ENCODE measurements at places on chromosomes 1 and 21. TPM values are rescaled to one million over a fixed set of nuclear protein-coding genes. Genes with fewer than 3 reads are reported as not detected.

- peak; percentile 40 for DNase-seq
Observed at GRCh38 chr1:5423109-5423508, 569.1 kb downstream of the NPHP4 start.

The SYT11 gene
- total RNA-seq = 27.2 TPM

The EDN2 gene
- total RNA-seq = not detected

The TRIM58 gene
- total RNA-seq = 25.3 TPM

The OR6N1 gene
- not detected for total RNA-seq
